Stimulated activated CD8-positive, alpha-beta memory T cell treated with anti-CD3 and anti-CD28 coated beads, Interleukin-15, amount 100 ng/mL, for 1 hour (primary cell): ENCODE measurements at places on chromosomes 2 and 18.

- DNase-seq = no peak
Measured at GRCh38 chr2:227783404-227784138, 30.1 kb upstream of the CCL20 start.

GRCh38 chr2:217383620-217384019, 523.8 kb upstream of the TNP1 start:
- DNase-seq = no peak

GRCh38 chr2:9219027-9219445, 12.4 kb downstream of the ASAP2 start:
- no peak for DNase-seq

DNA sequence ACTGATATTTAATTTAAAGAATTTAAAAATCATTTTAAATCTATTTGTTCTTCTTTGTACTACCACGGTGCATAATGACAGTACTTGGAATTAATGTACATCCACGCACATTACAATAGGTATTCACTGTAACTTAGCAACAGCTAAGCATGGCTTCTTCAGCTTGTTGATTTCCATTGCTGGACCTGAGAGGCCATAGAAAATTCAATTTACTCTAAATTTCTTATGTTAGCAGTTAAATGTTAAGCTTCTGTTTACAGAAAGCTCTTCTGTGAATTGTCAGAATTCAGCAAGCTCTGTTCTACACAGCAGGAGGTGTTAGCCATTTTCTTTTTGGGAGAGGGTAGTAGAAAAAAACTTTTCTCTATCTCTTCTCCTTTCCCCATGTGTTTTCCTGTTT, 1149.3 kb upstream of the CDH2 start:
- no peak for DNase-seq

- DNase-seq = no peak
Measured at GRCh38 chr2:109135359-109136197, 6.6 kb downstream of the SH3RF3 start.

DNA sequence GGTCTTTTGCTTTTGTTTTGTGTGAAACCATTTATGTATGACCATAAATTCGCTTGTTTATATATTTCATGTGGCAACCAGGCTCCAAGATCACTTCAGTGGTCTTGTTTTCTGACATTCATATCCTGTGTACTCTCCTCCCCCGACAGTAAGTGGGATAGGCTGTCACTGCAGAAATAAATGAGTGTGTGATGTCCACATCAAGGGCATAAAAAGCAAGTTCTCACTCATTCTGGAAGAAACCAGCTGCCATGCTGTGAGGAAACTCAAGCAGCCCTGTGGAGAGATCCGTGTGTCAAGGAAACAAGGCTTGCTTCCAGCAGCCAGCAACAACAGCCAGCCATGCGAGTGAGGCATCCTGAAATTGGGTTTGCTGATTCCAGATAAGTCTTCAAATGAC, 39.2 kb upstream of the GNAL start:
- no peak for DNase-seq

DNA sequence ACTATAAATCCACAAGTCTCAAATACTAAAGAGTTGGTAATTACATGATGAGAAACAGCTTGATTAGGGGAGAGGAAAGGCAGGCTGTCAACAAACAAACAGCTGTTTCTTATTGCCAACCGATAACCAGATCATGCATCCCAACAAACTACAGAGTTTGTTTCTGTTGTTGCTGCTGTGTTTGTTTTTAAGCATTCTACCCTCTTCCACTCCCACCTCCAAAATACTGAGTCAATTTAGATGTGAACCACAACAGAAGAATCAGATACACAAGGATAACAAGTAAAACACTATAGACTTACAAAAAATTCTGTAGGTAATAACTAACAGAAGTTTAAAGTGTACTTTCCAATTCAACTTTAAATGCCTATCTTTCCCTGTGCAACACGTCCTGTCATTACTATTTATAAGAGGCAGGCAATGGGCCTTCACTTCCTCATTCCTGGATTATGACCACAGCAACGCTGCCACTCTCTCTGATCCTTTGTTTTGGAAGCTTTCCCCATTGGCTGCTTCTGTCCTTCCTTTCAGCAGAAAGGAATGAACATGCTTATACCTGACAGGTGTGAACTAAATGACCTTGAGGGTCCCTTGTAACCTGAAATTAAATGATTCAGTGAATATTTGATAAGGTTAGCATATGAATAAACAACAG, 152.0 kb downstream of the SRBD1 start:
- DNase-seq = no peak

DNA sequence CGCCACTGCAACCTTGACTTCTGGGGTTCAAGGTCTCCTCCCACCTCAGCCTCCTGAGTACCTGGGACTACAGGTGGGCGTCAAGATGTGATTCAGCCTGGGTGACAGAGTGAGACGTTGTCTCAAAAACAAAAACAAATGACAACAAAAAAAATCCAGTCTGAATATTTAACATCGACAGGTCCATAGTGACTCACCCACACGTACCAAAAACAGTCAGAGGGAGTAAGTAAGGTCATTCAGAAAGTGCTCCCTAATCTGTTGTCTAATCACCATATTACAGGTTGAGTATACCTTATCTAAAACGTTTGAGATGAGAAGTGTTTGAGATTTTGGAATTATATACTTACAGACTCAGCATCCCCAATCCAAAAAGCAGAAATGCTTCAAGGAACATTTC, 24.4 kb downstream of the SAP130 start:
- DNase-seq = no peak

DNA sequence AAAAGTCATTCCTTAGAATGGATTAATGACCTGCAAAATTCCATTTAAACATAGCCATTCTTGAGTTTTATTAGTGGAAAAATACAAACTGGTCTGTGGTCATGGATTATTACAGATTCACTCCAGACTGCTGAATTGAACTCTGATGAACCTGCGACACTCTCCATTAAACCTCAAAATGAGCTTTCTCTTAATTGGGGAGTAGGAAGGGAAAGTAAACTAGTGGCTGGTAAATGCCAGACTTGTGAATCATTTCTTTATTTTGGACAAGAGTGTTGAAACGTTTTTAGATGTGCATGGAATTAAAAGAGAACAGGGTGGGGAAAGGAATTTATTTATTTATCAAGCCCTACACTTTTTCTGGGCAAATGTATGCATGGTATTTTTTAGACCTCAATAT, 321.2 kb upstream of the FANCL start:
- DNase-seq = no peak

- no peak for DNase-seq
Measured at GRCh38 chr2:72581560-72582181, 244.2 kb downstream of the EXOC6B start.
